ENCODE measurements at places on chromosomes 2 and 18. TPM values are rescaled to one million over a fixed set of nuclear protein-coding genes. Genes with fewer than 3 reads are reported as not detected.
A peak's percentile ranks its signal among the peaks of the same experiment; 100 is the strongest.

DNA sequence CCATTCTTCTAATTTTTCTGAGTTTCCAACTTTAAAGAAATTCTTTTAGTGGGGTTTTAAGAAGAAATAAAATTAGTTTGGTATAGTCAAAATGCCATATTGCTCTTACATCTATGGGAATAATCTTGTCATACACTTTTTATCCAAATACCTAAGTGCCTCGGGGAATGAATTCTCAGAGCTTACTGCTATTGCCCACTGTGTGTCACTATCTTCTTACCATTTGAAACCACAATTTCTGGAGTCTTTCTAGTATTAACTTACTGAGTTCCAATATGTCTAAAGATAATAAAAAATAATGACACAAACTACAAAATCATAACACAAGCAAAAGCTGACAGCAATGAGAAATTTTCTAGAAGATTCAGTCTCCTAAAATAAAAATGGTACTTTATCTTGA is 23.7 kb upstream of the DNAH6 start:
- no peak for DNase-seq

- peak; percentile 76 for DNase-seq
These were observed 49.9 kb upstream of the DAPL1 start for GRCh38 chr2:158745067-158745865.

DNA sequence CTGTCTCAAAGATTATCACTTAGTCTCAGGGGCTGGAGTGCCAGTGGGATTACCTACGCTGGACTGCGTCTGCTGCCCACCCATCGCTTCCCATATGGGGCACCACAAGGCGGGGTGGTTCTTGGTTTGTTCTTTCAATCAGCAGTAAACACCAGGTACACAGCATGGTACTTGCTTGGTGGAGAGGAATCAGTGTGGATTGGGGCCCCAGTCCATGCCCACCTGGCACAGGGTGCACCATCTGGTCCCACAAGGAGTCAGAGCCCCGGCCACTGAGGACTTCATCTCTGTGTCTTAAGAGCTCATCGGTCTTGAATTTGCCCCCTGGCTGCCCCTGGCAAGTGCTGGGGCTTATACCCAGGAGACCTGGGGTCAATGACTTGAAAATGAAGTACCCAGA is 96.2 kb downstream of the GLI2 start:
- DNase-seq, result no peak

DNA sequence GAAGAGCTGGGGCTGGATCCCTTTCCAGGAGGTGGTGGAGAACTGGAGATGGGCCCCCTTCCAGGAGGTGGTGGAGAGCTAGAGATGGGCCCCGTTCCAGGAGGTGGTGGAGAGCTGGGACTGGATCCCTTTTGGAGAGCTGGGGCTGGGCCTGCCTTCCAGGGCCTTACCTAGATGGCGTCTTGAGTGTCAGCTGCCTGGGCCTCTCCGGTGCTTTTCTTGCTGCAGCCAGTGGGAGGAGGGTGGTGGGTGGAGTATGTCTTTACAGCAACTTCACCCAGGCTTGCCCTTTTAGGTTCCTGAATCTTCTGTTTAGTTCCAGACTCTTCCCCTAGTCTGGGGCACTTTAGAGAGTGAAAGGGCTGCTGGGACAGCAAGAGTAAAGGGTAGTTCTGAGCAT is 19.1 kb upstream of the TXNDC2 start:
- no peak for DNase-seq

DNA sequence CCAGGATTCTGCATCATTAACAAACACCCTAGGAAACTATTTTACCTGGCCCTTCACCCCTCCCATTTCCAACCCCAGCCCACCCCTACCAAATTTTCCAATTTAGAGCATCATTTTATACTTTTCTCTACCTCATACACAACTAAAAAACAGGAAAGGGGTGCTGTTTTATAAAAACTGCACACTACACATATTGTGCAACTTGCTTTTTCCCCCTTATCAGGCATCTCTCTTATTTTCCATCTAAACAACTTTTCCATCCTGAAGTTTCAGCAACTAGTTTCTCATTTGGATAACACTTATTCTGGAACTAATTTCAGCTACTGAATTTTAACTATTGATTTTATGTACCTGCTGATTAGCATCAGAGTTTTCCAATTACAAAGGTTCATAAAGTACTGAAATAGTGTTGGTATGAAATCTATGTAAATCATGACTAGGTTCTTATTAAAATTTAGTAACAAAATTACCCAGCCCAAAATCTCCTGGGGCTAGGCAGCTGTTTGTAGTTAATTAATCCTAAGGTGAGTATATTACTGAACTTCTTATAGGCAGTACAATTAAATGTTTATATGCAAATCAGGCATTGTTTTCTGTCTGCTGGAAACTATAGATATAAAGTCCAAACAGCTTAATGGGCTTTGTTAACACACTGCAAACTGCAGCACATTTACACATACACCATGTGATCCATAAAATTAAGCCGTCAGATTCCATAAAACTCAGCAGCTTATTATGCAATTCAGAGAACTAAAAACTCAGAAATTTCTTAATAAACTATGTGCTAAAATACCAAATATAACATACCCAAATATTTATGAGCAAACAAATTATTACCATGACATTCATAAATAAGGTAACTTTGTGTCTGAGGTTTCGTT is 7.9 kb downstream of the SF3B1 start:
- DNase-seq, result peak; percentile 68

SPATA3 gene
- total RNA-seq, result not detected

EIF2B4 gene
- total RNA-seq, result 29.3 TPM

- no peak for DNase-seq
These were observed 102.8 kb upstream of the PPP1CB start for GRCh38 chr2:28648671-28649395.

DNA sequence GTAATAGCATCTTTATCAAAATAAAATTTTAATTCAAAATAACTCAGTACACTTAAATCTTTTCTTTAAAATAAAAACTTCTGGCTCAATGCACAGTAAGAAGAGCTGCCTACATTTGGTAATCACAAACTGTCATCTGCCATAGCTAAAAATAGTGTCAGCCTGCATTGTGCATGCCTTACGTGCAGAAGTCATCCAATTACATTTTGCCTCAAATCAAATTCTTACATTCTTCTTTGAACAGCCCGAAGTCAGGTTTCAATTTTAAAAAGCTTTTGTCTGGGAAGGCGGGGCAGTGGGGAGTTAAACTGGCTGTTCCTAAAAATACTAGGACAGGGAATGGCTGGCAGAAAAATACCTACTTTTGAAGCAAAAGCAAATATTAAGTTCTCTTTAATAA is 51.1 kb downstream of the RTN4 start:
- peak; percentile 62 for DNase-seq

GRCh38 chr18:60162388-60162787 is 210.2 kb downstream of the MC4R start:
- DNase-seq, result no peak

- DNase-seq, result no peak
These were observed 54.1 kb upstream of the ACYP2 start for GRCh38 chr2:54061272-54061671.

DNA sequence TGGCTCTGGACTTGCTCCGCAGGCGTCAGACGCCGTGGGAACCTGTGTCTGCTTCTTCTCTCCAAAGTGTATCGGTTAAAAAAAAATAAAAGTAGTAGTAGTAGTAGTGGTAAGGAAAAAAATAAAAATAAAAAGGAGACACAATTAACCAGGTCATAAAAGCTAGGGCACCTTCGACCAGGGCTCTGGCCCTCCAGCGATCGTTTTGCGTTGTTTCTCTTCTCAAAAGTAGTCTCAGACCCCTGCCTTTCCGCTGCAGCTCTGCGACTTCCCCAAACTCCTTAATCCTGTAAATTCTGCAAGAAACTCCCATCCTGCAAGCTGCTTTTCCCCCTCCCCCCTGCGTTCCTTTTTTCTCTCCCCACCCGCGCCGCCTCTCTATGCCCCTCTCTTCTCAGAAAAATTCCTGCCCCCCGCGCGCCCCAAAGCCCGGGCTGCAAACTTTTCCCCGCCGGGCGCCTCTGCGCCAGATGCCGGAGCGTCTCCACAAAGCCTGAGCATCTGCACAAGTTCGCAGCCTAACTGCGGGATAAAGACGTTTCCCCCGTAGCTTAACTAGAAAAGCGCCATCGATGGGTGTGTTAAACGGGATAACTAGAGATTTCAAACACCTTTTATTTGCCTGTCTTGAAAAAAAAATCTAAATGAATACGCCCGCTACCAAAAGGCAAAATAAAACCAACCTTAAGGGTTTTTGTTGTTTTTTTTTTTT is 1.8 kb upstream of the SALL3 start:
- no peak for DNase-seq

DNA sequence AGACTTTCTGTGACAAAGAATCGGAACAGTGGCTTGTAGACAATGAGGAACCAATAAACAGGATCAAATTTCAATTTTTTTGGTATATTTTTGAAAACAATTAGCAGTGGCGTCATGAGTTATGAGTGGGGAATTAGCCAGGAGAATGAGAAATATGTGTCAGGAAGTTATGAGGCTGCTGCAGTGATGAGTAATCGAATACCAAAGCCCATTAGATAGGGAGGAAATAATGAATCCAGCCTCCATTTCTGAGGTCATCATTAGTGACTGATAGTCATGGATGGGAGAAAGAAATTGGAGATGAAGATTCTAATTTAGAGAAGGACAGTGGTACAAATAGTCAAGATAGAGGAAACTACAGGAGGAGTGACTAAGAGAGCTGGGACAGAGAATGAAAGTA is 673.1 kb upstream of the VRK2 start:
- peak; percentile 50 for DNase-seq

DNA sequence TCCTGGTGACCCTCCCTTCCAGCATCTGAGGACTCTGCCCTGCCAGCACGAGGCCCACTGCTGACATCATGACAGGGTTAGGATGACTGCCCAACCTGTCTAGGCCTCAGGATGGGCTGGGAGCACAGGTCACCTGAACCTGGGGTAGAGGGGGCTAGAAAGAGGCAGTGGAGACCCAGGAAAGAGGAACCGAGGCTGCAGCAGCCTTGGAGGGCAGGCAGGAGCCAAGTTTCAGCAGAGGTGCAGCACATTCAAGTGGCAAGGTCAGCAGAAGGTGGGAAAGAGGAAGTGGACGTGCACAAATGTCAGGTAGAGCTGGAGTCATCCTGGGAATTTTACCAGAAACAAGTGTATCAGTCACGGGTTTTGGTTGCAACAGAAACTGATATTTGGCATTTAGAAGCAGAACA is 13.6 kb upstream of the RAB10 start:
- no peak for DNase-seq

- no peak for DNase-seq
These were observed 55.9 kb downstream of the LDAH start for GRCh38 chr2:20766798-20767644.

DNA sequence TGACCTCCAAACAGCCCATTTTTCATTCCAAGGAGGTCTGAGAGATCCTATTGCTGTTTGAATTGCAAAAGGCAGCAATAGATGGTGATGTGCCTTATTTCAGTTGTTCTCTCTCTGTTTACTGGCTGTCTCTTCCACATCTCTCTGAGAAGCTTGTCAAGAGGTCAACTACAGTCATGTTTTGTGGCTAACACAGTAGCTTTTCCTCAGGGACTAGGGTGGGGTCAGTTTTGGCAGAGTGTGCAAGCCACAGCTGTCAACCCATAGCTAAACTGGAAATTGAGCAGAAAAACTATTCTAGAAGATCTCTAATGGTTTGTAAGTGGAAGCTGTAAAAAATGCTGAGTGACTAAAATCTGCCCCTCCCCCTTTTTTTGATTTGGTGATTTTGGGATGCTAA is 67.1 kb downstream of the DIS3L2 start:
- peak; percentile 55 for DNase-seq

DNA sequence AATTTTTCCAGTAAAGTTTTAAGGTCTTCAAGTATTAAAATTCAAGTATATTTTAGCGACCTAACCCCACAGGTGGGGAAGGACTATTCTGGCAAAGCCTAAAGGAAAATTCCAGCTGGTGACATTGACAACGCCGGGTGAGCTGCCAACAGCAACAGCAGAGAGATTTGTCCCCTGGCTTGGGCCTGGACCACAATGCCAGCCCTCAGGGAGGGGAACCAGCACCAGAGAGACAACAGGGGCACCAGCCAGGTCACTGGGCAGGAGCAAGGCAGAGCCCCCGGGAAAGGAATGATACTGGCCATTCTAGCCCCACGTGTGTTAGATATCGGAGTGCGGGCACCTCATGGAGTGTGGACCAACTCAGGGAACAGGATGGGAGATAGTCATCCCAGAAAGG is 95.7 kb downstream of the ARMC9 start:
- no peak for DNase-seq

SCN9A gene
- 72.1 TPM for total RNA-seq

DNA sequence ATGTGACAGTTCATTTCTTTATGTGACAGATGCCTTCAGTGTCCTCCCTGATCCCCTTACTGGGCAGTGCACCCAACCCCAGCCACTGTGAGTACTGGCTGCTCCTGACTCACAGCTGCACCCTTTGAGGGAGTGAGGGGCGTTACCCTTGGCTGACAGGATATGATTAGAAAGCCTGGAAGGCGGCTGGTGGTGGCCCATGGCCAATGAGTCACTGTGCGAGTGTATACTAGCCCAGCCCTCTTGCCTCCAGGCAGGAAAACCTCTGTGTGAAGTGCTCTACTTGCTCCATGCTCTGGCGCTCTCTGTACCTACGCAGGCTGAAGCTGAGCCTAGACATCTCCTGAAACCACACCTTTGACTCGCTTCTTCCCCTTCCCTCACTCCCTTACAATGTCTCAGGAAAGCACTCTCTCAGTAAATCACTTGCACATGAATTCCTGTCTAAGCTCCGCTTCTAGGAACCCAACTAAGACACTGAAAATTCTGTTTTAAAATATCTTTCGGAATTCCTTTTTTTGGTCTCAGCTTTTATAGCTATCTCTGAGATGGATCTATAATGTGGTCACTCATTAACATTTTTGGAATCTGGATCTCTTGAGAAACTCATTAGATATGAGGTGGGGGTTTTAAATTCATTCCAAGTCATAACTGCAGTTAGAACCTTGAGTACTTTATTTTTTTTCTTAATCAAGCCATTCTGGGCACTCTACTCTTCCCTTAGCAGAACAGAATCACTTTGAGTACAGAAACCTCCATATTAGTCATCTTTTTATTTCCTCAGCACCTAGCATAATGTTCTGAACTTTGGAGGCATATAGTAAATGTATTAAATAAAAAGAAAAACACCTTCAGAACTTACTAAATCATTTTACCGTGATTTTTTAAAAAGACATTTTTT is 25.3 kb upstream of the STAM2 start:
- peak; percentile 97 for DNase-seq

GRCh38 chr2:127511090-127511695 is 15.1 kb downstream of the IWS1 start:
- no peak for DNase-seq

DNA sequence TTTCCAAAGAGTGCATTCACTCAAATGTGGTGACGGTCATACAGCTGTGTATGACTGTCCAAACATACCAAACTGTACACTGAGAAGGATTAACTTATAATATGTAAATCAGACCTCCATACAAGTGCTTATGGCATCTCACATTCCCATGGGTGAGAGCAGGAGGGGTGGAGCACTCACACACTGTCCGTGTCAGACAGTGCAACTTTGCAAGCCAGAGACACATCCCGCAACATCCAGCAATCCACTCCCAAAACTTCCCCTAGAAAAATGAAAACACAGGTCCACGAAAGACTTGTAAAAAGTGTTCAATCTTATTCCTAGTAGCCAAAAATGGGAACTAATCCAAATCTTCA is 36.4 kb downstream of the FAM168B start:
- DNase-seq, result no peak

- no peak for DNase-seq
These were observed 40.5 kb downstream of the ABCG8 start for GRCh38 chr2:43879261-43879660.
